ENCODE measurements at places on chromosomes 7 and 10. TPM values are rescaled to one million over a fixed set of nuclear protein-coding genes. Genes with fewer than 3 reads are reported as not detected.

- DNase-seq: no peak
- H3K27ac ChIP-seq: no peak overlapping the region
- H3K4me1 ChIP-seq: peaks cover 73% of the 10 kb centered on the region
- H3K27me3 ChIP-seq: no peaks in the 10 kb centered on the region
- no peaks in the 10 kb centered on the region for H3K36me3 ChIP-seq
- H3K4me3 ChIP-seq: no peak overlapping the region
These were observed 51.3 kb downstream of the TSPAN15 start for GRCh38 chr10:69502589-69502988.

GRCh38 chr10:101617102-101617823 lies 29.1 kb downstream of the DPCD start:
- no peak overlapping the region for H3K4me3 ChIP-seq
- no peaks in the 10 kb centered on the region for H3K27me3 ChIP-seq
- H3K4me1 ChIP-seq: no peaks in the 10 kb centered on the region

GRCh38 chr10:46325021-46325420 lies 38.2 kb downstream of the ANTXRL start:
- no peaks in the 10 kb centered on the region for H3K36me3 ChIP-seq
- no peak overlapping the region for H3K4me3 ChIP-seq
- DNase-seq: no peak
- H3K27me3 ChIP-seq: no peaks in the 10 kb centered on the region
- no peaks in the 10 kb centered on the region for H3K4me1 ChIP-seq
- H3K27ac ChIP-seq: no peak overlapping the region

- H3K4me1 ChIP-seq: peaks cover 8% of the 10 kb centered on the region
- no peaks in the 10 kb centered on the region for H3K36me3 ChIP-seq
- no peak for DNase-seq
- H3K27ac ChIP-seq: peak overlapping the region; percentile 29
- H3K27me3 ChIP-seq: no peaks in the 10 kb centered on the region
- H3K4me3 ChIP-seq: no peak overlapping the region
These were observed 131.9 kb upstream of the PCGF5 start for GRCh38 chr10:91088300-91089140.

GRCh38 chr7:911791-912480 lies 35.6 kb downstream of the GET4 start:
- no peaks in the 10 kb centered on the region for H3K36me3 ChIP-seq
- H3K27ac ChIP-seq: no peak overlapping the region
- DNase-seq: no peak
- H3K4me3 ChIP-seq: no peak overlapping the region

- no peaks in the 10 kb centered on the region for H3K27me3 ChIP-seq
- no peak overlapping the region for H3K4me3 ChIP-seq
- H3K36me3 ChIP-seq: no peaks in the 10 kb centered on the region
- H3K4me1 ChIP-seq: no peaks in the 10 kb centered on the region
- DNase-seq: no peak
- H3K27ac ChIP-seq: no peak overlapping the region
These were observed 560.2 kb downstream of the TCERG1L start for GRCh38 chr10:130751106-130751840.

GRCh38 chr7:51148216-51148615 lies 168.4 kb downstream of the COBL start:
- no peak for DNase-seq
- no peaks in the 10 kb centered on the region for H3K27me3 ChIP-seq
- no peak overlapping the region for H3K4me3 ChIP-seq
- no peaks in the 10 kb centered on the region for H3K36me3 ChIP-seq

- H3K4me1 ChIP-seq: peaks cover 35% of the 10 kb centered on the region
- no peak overlapping the region for H3K27ac ChIP-seq
- H3K27me3 ChIP-seq: no peaks in the 10 kb centered on the region
- no peak for DNase-seq
- no peak overlapping the region for H3K4me3 ChIP-seq
- no peaks in the 10 kb centered on the region for H3K36me3 ChIP-seq
These were observed 3.5 kb downstream of the NRF1 start for GRCh38 chr7:129615018-129615417.

DNA sequence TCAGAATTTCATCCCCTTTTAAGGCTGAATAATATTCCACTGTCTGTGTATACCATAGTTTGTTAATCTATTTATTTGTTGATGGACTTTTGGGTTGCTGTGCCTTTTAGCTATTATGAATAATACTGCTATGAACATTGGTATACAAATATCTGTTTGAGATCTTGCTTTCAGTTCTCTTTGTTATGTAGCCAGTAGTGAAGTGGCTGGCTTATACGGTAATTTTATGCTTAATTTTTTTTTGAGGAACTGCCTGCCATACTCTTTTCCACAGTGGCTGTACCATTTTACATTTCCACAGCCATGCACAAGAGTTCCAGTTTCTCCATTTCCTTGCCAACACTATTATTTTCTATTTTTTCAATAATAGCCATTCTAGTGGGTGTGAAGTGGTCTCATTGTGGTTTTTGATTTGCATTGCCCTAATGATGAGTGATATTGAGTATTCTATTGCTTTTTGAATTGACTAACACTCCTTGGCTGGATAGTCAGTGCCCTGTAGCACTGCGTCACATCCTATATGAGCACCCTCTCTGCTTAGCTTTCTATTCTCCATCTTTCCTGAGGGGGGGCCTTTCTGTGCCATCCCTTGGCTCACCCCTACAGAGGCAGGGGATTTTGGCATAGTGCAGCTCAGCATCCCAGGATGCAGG lies 29.4 kb upstream of the RAPGEF5 start:
- H3K36me3 ChIP-seq: no peaks in the 10 kb centered on the region
- DNase-seq: no peak
- H3K4me1 ChIP-seq: no peaks in the 10 kb centered on the region

DNA sequence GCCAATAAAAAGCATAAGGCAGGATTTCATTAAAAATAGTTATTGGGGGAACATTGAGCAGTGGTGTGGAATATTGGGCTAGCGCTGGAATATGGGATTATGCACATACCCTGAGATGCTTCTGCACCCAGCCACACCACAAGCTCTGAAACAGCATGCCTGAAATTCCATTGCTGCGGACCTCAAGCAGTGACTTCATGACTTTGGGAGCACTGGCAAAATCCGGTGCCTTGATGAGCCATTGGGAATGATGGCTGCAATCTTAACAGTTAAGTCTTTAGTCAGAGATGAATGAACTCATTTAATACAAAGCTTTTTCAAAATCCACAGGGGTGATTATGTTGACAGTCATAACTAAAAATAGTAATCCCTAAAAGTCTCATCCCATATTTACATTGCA lies 274.7 kb upstream of the MTPN start:
- H3K4me1 ChIP-seq: no peaks in the 10 kb centered on the region
- no peak overlapping the region for H3K27ac ChIP-seq
- H3K27me3 ChIP-seq: no peaks in the 10 kb centered on the region
- H3K4me3 ChIP-seq: no peak overlapping the region

GRCh38 chr10:7485244-7485556 lies 74.4 kb upstream of the SFMBT2 start:
- no peaks in the 10 kb centered on the region for H3K36me3 ChIP-seq
- no peak for DNase-seq
- no peaks in the 10 kb centered on the region for H3K27me3 ChIP-seq
- no peak overlapping the region for H3K27ac ChIP-seq
- peaks cover 17% of the 10 kb centered on the region for H3K4me1 ChIP-seq

- DNase-seq: no peak
- no peaks in the 10 kb centered on the region for H3K27me3 ChIP-seq
- H3K36me3 ChIP-seq: no peaks in the 10 kb centered on the region
- no peaks in the 10 kb centered on the region for H3K4me1 ChIP-seq
- H3K27ac ChIP-seq: no peak overlapping the region
These were observed 342.4 kb upstream of the GRM3 start for GRCh38 chr7:86301301-86301700.

DNA sequence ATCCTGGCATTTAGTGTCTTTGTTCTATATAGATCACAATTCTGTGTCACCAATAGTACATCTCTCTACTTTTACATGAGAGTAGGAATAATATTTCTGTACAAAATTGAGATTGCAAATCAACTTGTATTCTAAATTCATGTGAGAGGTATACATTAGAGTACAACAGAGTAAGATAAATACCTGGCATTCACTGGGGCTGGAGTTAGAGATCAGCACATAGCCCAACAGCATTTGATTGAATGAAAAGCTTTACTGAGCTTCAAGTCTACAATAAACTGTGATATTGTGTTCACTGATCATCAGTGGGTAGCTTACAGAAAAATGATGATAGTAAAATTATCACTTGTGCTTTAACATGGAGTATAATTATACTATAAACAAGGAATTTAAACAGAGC lies 1114.7 kb downstream of the REEP3 start:
- no peak overlapping the region for H3K4me3 ChIP-seq
- DNase-seq: no peak
- no peaks in the 10 kb centered on the region for H3K36me3 ChIP-seq

DNA sequence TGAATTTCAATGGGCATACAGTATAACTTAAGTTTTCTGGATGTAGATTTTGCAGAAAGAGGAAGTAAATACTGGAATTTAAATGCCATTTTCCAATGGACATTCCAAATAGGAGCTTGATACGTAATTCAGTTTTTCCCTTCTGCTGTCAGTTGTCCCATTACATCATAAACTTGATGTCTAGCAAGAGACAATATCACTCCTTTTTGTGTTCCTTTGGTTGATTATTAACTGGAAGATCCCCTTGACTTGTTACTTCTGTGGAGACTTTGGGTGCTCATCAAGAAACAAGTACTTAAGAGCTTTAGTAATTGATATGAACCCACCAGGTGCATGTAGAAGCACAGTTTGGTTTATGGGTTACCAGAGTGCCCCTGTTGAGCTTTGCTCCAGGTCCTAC lies 116.1 kb downstream of the ST7 start:
- peaks cover 42% of the 10 kb centered on the region for H3K4me1 ChIP-seq
- no peak overlapping the region for H3K27ac ChIP-seq
- H3K36me3 ChIP-seq: no peaks in the 10 kb centered on the region

- H3K4me1 ChIP-seq: no peaks in the 10 kb centered on the region
- no peaks in the 10 kb centered on the region for H3K36me3 ChIP-seq
- no peaks in the 10 kb centered on the region for H3K27me3 ChIP-seq
These were observed 89.2 kb upstream of the PFKP start for GRCh38 chr10:2978111-2978510.

DNA sequence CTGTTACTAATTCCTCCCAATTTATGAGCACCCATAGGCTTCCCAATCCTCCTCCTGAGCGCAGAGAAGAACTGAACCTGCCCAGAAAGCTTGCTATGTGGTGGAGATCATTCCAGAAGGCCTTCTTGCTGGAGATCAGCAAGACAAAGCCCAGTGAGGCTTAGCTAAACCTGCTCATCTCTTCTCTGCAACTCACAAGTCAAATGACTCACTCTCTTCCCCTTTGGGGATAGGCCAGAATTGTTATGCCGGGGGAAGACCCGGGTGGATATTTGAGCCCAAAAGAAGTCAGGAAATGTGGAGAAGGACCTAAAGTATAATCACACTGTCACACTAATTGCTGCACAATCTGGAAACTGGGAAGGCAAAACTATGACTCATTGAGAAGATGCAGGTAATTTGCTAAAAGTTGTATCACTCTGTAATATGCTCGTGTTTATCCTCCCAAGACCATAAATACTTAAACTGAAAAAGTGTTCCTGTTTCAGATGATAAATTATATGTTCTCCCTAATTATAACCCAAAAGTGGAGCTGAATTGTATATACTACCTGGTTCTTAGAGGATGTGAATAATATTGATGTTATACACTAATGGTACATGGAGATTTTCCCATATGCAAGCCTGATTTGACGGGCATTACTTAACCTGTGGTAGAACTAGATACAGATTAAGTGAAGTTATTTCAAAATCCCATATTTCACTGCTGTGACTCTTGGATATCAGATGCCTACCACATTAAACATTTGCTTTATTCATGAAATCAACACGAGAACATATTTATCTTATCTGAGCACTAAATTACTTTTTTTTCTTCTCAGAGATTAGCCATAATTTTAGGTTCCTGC lies 6.4 kb downstream of the NEBL start:
- no peak overlapping the region for H3K27ac ChIP-seq
- DNase-seq: no peak
- no peak overlapping the region for H3K4me3 ChIP-seq
- H3K27me3 ChIP-seq: no peaks in the 10 kb centered on the region

DNA sequence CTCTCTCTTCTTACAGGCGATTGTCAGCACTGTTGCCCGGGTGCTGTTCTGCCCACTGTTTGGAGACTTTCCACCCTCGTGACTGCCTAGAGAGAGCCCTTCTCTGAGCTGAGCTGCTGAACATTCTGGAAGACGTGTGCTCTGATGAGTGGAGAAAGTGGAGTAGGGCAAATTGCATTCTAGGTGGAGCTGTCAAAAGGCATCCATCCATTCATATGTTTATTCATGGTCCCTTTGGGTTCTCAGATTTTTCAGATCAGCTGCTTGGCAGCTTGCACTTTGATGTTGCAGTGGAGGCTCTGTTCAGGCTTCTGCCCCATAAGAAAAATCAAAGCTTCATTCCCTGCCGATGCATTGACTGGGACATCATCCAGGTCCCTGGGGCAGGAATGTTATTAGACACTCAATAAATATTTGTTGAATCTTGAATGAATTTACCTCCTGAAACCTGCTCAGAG lies 120.7 kb upstream of the EEPD1 start:
- H3K27ac ChIP-seq: no peak overlapping the region
- peaks cover 27% of the 10 kb centered on the region for H3K4me1 ChIP-seq

- H3K27ac ChIP-seq: no peak overlapping the region
- no peaks in the 10 kb centered on the region for H3K36me3 ChIP-seq
- H3K4me1 ChIP-seq: no peaks in the 10 kb centered on the region
- no peaks in the 10 kb centered on the region for H3K27me3 ChIP-seq
These were observed 82.7 kb downstream of the GLRX3 start for GRCh38 chr10:130218936-130219335.

DNA sequence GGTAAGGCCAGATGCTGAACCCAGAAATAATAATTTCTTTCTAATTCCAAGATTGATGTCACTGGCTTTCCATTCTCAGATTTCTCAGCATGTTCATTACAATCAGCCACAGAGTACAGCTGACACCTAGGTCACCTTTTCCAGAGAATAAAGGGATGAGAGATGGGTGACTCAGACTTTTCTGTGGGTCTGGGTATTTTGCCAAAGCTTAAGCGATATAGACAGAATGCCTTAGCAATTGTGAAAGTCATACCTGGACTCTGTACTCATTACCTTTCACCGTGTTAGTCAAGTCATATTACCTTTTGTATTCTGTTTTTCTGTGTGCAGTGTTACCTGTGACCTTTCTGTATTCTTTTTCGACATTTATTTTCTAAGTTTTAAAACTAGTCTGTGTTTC lies 10.6 kb upstream of the PRTFDC1 start:
- no peaks in the 10 kb centered on the region for H3K36me3 ChIP-seq
- no peak overlapping the region for H3K27ac ChIP-seq
- H3K4me1 ChIP-seq: peaks cover 12% of the 10 kb centered on the region

SPACDR gene
- total RNA-seq: not detected

HPS6 gene
- 12.7 TPM for total RNA-seq

ETV1 gene
- total RNA-seq: 1.0 TPM

OPN1SW gene
- total RNA-seq: not detected

HELLS gene
- total RNA-seq: 0.15 TPM

NPY gene
- not detected for total RNA-seq

CCDC6 gene
- 43.3 TPM for total RNA-seq

TMEM229A gene
- not detected for total RNA-seq

CYP2C18 gene
- 0.33 TPM for total RNA-seq

SPDYE9 gene
- total RNA-seq: not detected

WDFY4 gene
- total RNA-seq: 0.94 TPM

RADIL gene
- total RNA-seq: 2.1 TPM

CALCR gene
- not detected for total RNA-seq

METTL27 gene
- total RNA-seq: 1.5 TPM
